HCT116 (cell line): ENCODE measurements at places on chromosomes 1 and 21.

- DNase-seq: no peak
These were observed 99.3 kb downstream of the CDC42BPA start for GRCh38 chr1:227218870-227219573.

DNA sequence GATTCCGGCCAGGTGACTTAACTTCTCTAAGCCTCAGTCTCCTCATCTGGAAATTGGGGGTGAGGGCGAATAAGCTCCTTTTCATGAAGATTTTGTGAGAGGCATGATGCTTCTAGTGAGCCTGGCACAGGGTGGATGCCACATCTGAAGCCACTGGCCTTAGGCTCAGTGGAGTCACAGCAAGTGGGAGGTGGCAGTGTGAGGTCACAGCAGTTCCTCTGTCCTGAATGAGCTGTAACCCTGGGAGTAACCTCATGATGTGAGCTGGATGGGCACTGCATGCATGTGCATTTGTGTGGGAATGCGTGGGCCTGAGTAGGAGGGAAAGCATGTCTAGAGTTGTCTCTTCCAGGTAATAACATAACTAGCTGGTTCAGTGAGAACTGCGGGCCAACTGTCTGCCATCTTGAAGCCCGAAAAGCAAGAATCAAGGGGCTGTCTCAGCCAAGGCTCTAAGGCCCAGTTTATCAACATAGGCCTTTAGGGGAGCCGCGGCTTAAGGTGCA lies 27.0 kb upstream of the HTR1D start:
- no peak for DNase-seq

DNA sequence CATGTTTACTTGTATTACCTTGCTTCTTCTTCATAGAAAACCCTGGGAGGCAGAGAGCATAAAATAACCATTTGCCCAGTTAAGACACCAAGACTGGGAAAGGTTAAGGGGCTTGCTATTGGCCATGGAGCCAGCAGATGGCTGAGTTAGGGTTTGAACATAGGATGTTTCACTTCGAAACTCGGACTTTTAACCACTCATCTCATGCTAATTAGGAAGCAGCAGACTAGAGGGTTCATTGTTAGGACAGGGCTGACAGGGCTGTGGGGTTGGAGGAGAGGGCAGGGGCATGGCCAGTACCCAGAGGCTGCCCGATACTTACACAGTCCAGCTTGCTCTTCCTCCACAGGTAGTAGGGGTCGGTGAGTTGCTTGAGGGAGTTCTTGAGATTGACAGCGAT lies 17.0 kb downstream of the SLC26A9 start:
- DNase-seq: no peak

GRCh38 chr1:85244271-85245061 lies 15.0 kb downstream of the C1orf52 start:
- DNase-seq: no peak
